ENCODE measurements at places on chromosomes 16 and 17.

DNA sequence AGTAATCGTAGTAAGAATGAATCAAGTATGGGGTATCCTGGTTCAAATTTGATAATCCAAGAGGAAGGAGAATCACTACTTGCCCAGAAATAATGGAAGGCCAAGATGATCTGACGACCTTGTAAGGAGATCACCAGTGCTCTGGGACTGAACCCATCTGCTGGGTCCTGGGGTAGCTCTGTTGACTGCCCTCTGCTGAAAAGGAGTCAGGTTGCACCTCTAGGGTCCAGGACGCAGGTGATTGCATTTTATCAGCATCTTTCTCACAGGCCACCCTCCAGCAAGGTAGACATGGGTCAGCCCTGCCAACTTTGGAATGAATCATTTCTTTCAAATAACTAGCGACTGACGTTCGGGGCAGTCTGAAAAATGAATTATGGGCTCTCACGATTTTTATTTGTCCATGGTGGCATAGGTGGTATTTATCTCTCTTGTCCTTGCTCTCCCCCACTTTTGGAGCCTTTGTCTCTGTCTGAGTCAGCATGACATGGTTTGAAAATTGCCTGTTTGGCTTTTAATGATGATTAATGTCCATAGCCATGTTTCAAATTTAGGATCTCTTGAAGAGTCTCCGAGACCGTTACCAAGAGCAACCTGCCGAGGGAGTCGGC lies 163.7 kb downstream of the MSI2 start:
- no peak for DNase-seq

GRCh38 chr17:63075969-63076368 lies 109.9 kb downstream of the TANC2 start:
- DNase-seq, result no peak

DNA sequence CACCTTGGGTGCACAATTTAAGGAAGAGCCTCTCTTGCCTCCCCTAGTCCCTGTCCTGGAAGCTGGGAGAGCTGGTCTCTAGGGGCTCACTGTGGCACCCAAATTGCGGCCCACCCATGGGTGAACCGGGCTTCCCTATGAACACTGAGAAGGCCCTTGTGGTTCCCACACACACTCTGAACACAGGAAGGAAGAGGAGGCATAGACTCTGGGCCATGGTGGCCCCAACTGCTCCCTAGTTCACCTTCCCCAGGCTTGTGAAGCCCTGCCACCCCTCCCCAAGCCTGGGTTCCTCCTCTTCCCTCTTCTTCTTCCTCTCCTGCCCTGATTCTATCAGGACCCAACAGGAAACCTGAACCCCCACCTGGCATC lies 10.5 kb downstream of the SREBF1 start:
- no peak for DNase-seq

DNA sequence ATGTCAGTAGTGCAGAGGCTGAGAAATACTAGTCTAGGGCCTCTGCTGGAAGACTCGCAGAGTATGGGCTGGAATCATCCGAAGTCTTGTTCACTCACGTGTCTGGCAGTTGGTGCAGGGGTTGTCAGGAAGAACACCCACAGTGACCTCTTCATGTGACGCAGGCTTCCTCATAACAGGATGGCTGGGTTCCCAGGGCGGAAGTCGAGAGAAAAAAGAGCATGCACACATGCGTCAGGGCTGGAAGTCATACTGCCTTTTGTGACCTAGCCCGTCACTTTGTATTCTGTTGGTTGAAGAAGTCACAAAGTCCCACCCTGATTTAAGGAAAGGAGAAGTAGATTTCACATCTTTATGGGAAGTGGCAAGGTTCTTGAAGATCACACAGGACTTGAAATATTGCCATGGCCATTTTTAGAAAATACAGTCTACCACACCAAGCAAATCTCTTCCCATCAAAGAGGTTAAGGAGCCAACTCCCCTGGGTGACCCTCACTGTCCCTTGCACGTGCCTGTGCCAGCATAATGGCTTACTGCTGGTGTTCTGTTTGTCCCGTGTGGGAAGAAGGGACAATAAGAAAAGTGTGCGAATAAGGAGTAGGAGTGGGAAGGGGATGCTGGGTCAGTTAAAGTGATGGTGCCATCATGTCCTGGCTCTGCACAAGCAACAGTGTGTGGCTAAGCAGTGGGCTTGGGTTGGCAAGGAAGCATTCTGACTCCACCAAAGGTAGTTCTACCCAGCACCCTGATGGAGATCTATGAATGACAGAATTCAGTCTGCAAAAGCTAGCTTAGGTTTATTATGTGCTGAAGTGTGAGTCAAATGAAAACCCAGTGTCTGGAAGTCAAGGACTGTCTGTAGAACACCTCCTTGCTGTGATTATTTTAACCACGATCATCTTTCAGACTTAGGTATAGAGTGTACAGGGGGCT lies 28.1 kb downstream of the HEATR3 start:
- no peak for DNase-seq

- DNase-seq, result no peak
These were observed 41.1 kb downstream of the BAHCC1 start for GRCh38 chr17:81436294-81436849.

DNA sequence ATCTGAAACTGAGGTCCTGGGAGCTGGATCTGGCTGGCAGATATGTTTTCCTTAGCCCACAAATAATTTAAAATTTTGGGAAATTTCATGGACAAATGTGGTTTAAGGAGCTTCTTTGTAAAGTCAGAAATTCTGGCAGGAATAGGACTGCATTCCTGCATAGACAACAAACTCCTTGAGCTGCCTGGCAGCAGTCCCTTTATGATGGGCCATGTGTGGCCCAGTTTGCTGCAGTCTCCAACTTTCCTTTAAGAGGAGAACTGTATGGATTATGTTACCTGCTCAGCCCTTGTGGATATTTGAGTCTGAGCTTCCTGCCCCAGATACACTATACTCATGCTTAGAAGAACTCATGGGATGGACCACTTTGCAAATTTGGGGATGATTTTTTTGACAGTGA lies 48.5 kb upstream of the HS3ST2 start:
- no peak for DNase-seq

DNA sequence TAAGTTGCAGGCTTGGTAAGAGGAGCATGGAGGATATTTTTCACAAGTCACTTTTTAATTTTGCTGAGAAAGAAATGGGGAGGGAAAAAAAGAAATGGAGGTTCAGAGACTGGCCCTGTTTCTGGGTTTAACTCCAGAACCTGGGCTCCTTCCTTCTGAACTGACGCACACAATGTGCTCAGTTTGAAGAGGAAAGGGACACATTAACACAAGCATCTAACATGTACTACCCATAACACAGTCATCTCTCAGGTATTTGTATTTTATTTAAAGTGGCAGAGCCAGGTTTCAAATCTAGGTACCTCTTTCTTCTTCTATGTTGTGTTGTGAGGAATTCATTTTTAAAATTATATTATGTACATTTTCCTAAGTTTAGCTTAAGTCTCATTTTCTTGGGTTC lies 5.3 kb upstream of the TMEM100 start:
- no peak for DNase-seq

- DNase-seq, result no peak
These were observed 219.9 kb upstream of the NLRP1 start for GRCh38 chr17:5804251-5804650.

Data from RWPE1 (cell line).